GM12892 (cell line): ENCODE measurements at places on chromosomes 12 and 14.
A peak's percentile ranks its signal among the peaks of the same experiment; 100 is the strongest.

- no peak for DNase-seq
Measured at GRCh38 chr12:33314223-33314622, 125.4 kb downstream of the SYT10 start.

- no peak for DNase-seq
Measured at GRCh38 chr12:70919597-70920035, 922 bp downstream of the PTPRR start.

DNA sequence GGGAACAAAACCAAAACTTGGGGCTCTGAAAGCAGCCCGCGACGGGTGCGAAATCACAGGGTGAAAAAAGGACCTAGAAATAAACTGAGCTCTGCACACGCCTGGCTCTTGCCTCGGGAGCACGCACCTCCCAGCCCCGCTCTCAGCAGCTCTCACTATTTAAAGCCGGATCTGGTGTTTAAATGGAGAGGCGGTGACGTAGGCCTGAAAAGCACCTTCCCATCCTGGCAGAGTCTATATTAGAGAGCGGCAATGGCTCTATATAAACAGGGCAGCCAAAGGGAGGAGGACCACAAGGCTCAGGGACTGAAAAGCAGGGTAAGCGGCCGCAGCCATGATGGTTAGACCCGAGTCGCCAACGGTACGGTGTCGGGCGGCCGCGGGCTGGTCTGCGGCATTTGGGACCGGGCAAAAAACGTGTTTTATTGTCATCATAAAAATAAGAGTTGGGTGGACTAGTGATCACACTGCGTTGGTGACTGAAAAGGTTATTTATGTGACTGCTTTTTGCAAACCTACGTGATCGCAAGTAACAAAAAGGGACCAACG is 1.5 kb downstream of the GTF2A1 start:
- DNase-seq, result peak; percentile 33

GRCh38 chr12:103442822-103443221 is 52.9 kb downstream of the C12orf42 start:
- no peak for DNase-seq

DNA sequence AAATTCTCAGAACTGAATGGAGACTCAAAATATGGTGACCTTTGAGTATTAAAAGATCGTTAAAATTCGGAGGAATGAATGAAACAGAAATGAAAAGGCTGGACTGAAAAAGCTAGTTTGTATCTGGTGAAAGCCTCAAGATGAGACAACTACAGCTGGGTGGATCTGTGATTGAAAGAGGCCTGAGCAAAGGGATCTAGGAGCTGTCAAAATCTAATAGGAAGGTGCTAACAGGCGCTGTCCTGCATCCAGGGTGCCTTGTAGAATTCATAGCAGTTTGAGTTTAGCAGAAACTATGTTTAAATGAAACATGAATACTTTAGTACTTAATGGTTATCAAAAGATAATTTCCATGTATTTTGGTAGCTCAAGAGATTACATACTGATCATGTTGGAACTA is 2.3 kb downstream of the YY1 start:
- DNase-seq, result no peak
